ENCODE measurements at places on chromosomes 13 and 19.
A peak's percentile ranks its signal among the peaks of the same experiment; 100 is the strongest.

GRCh38 chr19:55641426-55642152, 787 bp downstream of the ZNF580 start:
- DNase-seq = no peak

DNA sequence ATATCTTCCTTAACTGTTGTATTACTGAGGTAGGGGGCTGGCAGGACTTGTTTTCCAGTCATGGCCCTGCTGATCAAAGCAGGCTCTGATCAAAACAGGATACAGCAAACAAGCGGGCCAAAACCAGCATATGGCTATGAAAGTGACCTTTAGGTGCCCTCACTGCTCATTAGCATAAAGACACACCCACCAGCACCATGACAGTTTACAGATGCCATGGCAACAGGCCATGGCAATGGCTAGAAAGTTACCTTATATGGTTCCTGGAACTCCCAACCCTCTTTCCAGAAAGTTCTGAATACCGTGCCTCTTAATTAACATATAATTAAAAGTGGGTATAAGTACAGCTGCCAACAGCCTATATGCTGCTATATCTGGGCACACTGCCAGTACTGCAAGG, 551.4 kb upstream of the SGCG start:
- no peak for DNase-seq

DNA sequence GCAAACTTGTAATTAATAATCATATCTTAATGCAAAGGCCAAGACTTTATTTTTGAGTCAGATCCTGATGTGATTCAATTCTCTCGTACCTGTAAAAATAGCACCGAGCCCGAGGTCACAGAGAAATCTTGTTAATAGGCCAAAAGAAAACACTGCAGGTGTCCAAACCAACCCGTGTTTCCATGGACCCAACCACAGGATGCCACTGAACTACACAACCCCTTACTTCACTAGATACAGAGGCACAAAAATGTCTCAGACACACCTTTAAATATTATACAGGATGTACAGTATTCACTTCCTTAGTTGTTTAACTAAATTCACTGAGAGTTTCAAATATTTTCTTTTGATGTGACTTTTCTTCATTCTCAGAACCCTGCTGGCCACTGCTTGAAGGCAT, 530.9 kb downstream of the MYO16 start:
- no peak for DNase-seq

DNA sequence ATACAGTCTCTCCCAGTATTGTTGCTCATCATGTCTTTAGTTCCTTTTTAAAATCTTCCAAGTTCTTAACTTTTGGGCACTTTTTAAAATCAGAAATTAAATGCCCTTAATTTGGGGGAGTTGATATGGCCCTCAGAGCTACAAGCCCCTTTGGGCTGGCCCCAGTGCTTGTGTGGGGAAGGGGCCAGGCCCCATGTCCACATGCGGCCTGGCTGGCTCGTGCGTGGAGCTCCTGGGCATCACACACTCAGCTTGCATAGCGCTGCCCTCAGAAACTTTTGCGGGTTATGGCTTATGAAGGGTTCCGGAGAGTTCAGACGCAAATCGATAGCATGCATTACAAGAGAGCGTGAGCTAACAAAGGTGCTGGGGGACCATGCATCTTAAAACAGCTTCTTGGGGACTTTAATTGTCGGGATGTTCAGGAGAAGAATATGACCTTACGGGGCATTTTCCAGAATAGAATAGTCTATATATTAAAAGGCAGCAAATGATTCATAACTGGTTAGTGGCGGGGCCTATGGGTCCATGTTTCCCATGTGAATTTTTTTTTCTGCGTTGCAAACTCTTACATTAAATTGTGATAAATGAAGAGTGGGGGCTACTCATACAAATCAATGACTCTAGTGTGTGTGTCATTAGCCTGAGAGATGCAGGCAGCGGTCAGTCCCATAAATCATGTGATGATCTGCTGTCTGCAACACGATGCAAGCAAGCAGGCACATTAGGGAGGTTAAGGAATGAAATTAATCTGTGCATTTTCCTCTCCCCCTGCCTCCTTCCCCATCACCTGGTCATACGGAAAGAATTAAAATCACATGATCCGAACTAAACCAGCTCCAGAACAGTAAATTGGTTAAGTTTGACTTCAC, 185.8 kb upstream of the TSHZ3 start:
- no peak for DNase-seq

DNA sequence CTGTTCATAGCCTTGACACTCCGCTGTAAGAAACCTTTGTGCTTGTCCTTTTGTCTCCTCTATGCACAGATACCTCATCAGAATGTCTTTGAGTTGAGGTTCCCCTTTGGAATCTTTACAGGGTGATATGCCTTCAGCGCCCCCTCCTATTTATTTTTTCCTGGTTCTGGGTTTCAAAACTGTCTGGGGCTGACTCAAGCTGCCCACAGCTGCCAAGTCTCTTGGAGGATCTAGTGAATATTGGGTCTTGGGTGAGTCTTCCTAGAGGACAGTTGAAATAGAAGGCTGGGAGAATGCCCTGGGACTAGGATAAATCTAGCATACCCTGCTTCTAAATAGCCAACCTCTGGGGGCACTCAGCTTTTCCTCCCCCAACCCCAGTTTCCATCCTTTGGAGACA, 930 bp downstream of the ZNF136 start:
- DNase-seq = no peak

DNA sequence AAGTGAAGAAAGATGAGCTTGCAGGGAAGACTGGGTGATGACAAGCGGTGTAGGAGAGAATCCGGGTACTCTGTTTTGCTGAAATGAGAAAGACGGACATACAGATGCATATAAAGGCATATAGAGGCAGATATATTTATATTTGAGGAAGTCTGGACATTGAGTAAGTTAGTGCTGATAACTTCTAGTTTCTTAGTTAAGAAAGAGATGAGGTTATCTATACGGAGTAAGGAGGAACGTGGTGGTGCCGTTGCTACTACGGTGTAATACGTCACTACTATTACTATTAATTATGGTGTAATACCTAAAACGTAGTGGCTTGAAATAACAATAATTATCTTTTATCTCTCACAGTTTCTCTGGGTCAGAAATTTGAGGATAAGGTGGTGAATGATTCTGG, 9.8 kb upstream of the CPB2 start:
- no peak for DNase-seq

GRCh38 chr19:35120492-35120891, 4.9 kb downstream of the FXYD3 start:
- no peak for DNase-seq

DNA sequence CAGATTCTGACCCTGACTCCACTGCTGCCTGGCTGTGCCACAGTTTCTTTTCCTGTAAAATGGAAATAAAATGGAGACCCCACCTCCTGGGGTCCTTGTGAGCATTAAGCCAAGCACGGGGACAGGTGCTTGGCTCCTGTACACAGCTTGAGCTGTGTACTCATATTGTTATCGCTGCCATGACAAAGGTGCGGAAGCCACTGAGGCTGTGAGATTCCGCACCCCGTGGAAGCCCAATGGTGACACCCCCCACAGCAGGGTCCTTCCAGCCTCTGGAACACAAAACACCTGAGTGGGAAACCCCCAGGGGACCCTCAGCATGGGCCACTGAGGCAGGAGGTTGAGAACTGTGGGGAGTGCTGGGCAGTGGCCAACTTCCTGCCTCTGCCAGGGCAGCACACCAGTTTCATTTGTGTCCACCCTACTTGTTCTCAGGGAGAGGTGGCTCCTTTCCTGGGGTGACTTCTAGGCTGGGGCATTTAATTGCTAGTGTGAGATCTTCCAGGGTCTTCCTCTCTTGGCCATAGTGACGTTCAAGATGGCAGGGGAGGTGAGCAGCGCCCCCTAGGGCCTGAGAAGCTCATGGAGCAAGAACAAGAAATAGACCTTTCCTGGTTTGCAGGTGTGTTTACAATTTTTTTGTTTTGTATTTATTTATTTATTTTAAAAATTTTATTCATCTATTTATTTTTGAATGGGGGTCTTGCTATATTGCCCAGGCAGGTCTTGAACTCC, 5.4 kb upstream of the JSRP1 start:
- no peak for DNase-seq

- peak; percentile 92 for DNase-seq
Observed at GRCh38 chr19:52188822-52189734, 774 bp upstream of the PPP2R1A start.

DNA sequence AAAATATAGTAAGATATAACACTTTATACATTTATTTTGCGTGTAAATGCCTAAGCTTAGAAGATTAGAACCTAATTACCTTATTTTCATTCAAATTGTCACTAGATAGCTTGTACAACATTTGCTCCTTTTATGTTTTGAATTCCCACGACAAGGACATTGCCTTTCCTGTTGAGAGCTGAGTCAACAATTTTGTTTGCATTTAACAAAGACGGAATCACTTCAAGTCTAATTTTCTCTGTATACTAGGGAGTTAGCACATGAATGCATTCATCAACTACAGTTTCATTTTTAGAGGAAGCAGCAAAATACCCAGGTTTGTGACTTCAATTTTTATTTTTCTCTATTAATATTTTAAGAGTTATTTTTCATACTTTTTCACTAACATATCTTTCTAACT, 48.7 kb upstream of the PCCA start:
- DNase-seq = no peak

DNA sequence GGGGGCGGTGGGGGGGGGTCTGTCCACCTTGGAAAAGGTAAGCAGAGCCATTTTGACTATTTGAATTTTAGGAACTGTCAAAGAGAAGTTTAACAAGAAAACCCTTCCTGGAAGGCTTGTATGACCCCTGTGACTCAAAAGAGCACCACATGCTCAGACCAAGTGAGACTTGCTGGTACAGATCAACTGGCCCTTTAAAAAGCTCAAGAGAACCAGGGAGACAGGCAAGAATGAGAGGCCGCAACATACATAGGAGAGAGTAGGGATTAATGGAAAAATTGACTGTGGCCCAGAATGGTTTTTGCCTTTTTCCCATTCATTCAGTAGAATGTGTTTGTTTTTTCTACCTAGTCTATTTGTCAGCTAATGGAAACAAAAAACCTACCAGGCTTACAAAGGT, 26.2 kb upstream of the ATP8A2 start:
- no peak for DNase-seq

- no peak for DNase-seq
Observed at GRCh38 chr13:20193162-20193906, 596 bp upstream of the GJB2 start.

DNA sequence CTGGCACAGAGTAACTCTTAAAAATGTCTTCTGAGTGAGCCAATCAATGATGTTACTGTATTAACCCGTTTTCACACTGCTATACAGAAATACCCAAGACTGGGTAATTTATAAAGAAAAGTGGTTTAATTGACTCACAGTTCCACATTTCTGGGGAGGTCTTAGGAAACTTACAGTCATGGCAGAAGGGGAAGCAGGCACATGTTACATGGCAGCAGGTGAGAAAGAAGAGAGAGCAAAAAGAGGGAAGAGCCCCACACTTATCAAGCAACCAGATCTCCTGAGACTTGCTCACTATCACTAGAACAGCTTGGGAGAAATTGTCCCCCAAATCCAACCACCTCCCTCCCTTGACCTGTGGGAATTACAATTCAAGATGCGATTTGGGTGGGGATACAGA, 97.6 kb upstream of the MIR17HG start:
- no peak for DNase-seq

DNA sequence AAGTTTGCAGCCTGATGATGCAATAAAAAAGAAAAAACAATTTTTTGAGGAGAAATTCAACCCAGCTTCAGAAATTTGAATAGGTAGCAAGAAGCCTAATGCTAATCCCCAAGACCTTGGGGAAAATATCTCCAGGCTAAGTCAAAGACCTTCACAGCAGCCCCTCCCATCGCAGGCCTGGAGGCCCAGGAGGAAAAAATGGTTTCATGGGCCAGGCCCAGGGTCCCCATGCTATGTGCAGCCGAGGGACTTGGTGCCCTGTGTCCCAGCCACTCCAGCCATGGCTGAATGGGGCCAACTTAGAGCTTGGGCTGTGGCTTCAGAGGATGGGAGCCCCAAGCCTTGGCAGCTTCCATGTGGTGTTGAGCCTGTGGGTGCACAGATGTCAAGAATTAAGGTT, 210.3 kb downstream of the SUCLA2 start:
- no peak for DNase-seq

GRCh38 chr19:55588738-55589137, 8.1 kb upstream of the ZNF579 start:
- DNase-seq = no peak

DNA sequence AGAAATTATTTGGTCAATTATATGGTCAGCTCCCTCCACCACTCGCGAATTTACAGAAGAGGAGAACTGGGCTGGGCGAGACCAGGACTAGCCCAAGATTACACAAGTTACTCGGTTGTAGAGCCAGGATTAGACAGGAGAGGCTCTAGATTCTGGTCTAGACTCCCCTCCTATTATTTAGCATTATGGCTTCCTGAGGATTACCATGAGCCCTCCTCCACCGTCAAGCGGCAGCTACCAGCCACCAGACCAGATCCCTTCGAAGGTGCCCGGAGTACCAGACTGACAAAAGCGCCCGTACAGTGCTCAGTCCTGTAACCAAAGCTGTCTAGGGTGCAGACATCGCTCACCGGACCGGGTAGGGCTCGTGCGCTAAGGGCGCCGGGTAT, 497 bp upstream of the MLNR start:
- no peak for DNase-seq

DNA sequence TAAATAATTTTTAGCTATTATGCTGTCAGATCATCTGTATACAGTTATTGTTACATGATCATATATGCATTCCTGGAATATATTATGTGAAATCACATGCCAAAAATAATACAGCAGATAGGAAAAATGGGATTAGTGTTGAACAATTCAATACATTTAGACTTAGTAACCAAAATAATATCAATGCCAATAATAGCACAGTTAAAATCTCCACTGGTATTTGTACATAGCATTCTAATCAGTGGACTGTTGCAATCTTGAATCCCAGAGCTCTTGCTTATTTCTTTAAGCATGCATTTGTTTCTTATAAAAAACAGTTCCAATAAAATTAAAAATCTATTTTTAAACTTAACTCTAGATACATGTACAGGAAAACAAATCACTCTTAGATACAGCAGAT, 2772.2 kb downstream of the PCDH9 start:
- DNase-seq = no peak

GRCh38 chr13:112658808-112659207, 31.0 kb upstream of the ATP11A start:
- no peak for DNase-seq

DNA sequence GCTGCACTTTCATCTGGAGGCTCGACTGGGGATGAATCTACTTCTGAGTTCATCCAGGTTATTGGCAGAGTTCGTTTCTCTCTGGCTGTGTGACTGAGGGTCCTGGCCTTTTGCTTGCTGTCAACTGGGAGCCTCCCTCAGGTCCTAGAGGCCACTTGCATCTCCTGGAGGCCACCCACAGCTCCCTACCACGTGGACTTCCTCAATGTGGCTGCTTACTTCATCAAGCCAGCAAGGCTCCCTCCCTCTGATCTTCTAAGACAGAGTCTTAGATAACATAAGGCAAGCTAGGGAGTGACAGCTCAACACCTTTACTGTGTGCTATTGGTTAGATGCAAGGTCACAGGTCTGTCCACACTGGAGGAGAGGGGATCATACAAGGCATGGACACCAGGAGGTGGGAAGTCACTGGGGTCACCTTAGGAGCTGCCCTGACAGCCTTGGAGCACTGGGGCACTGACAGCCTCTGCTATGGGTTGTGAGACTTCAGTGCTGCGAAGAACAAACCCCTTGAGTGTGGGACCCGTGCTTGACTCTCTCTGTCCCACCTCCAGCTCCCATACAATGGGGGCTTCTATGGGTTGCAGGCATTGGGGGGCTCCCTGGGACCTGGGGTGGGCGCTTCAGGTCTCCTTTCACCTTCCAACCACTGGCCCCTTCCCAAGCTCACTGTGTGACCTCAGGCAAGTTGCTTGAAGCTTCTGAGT, 5.3 kb downstream of the FAM187B start:
- no peak for DNase-seq
